Endothelial cell of coronary artery (primary cell): ENCODE measurements at places on chromosomes 12 and 14. TPM values are rescaled to one million over a fixed set of nuclear protein-coding genes. Genes with fewer than 3 reads are reported as not detected.

Gene OR6C76
- total RNA-seq: not detected in 2 replicates

Gene PDZRN4
- not detected in 2 replicates for total RNA-seq

Gene HPD
- not detected in 2 replicates for total RNA-seq

Gene GDF3
- 0.18 TPM in 1 of 2 replicates, not detected in the other for total RNA-seq

Gene TAS2R30
- total RNA-seq: 3.0 and 7.4 TPM in 2 replicates

Gene MUCL1
- not detected in 2 replicates for total RNA-seq

Gene MMP19
- 0.27 and 2.6 TPM in 2 replicates for total RNA-seq

Gene CLEC12A
- not detected in 2 replicates for total RNA-seq

Gene TAS2R19
- 3.4 and 8.8 TPM in 2 replicates for total RNA-seq

Gene CARMIL3
- total RNA-seq: 0.09 TPM in 1 of 2 replicates, not detected in the other
